SJSA1 (cell line): ENCODE measurements at places on chromosomes 12 and 14. TPM values are rescaled to one million over a fixed set of nuclear protein-coding genes. Genes with fewer than 3 reads are reported as not detected.

The GALNT9 gene
- total RNA-seq, result not detected in 2 replicates

The TEX22 gene
- total RNA-seq, result 0.11 TPM in 1 of 2 replicates, not detected in the other

The ST8SIA1 gene
- total RNA-seq, result not detected in 2 replicates

The GPRC5D gene
- not detected in 2 replicates for total RNA-seq

The RAD9B gene
- total RNA-seq, result 1.2 TPM in 1 of 2 replicates, not detected in the other

The RNASE7 gene
- total RNA-seq, result not detected in 2 replicates

The PEBP1 gene
- 243 and 309 TPM in 2 replicates for total RNA-seq

GRCh38 chr12:105705765-105706164 is 375.3 kb downstream of the C12orf75 start:
- DNase-seq, result no peak

DNA sequence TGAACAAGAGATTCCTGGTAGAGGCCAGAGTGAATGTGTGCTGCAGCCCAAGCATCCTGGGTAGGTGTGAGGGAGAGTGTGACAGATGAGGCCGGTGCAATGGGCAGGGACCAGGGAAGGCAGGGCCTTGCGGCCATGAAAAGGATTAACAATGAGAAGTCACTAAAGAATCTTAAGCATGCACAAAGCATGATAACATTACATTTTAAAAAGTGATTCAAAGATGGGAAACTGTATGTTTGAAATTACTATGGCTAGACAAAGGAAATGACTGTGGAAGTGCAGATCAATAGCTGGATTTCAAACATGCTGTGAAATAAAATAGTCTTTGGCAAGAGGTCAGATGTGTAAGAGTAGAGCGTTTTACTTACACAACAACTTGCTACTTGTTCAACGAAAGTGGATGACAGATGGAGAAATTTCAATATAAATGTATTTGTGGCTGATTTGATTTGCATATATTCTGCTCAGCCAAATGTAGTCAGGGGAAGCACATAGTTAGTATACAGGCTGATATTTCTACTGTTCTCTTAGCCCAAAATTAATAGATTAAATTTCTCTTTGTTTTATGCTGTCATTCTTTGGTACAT is 175.5 kb downstream of the CCDC59 start:
- no peak for DNase-seq

GRCh38 chr14:85461432-85462133 is 68.4 kb upstream of the FLRT2 start:
- no peak for DNase-seq

GRCh38 chr12:110361216-110361615 is 42.3 kb downstream of the ANAPC7 start:
- DNase-seq, result no peak

GRCh38 chr14:78746086-78746595 is 576.0 kb downstream of the NRXN3 start:
- DNase-seq, result no peak

GRCh38 chr12:19185262-19185929 is 55.9 kb downstream of the PLEKHA5 start:
- DNase-seq, result no peak

DNA sequence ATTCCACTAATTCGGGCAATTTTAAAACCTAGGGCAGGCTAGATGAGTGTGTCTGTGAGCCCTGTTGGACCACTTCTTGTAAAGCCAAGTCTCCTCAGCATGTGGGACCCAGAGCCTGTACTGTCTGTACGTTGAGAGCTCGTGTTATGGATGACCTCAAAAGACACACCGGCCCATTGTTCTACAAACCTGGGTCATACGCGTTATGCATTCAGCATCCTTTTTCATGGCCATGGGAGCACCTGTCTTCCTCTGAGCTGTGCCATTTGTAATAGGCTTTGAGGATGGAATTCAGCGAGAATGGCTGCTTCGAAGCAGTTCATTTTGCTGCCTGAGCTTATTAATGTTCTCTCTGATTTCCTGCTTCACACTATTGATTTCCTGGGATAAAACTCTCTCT is 15.0 kb downstream of the WSCD2 start:
- no peak for DNase-seq

- no peak for DNase-seq
Measured at GRCh38 chr14:93741556-93742230, 46.6 kb downstream of the PRIMA1 start.

- no peak for DNase-seq
Measured at GRCh38 chr12:125852679-125853078, 787.4 kb downstream of the AACS start.

DNA sequence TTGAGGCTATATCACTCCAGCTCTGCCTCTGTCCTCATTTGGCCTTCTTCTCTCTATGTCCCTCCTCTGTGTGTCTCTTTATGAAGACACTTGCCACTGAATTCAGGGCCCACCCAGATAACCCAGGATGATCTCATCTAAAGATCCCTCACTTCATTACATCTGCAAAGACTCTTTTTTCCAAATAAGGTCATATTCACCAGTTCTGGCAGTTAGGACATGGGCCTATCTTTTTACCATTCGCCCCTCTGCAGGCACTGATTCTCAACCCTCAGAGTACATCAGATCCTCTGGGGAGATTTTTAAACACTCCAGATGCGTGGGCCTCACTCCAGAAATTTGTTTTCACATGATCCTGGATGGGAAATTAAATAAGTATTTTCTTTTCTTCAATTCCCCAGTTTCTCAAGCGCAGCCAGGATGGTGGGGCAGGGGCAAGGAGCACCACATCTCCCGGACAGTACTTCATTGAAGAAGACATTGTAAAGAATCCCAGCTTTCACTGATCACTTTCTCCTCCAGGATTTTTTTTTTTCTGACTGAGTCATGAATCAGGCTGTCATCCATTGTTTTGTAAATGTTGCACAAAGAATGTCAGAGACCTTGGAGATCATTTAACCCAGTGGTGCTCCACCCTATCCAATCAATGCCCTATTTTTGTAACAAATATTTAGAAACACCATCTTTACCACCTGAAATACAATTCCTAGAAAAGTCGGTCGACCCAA is 27.4 kb downstream of the CRACR2A start:
- DNase-seq, result no peak
